ENCODE measurements at places on chromosomes 3 and 15.

DNA sequence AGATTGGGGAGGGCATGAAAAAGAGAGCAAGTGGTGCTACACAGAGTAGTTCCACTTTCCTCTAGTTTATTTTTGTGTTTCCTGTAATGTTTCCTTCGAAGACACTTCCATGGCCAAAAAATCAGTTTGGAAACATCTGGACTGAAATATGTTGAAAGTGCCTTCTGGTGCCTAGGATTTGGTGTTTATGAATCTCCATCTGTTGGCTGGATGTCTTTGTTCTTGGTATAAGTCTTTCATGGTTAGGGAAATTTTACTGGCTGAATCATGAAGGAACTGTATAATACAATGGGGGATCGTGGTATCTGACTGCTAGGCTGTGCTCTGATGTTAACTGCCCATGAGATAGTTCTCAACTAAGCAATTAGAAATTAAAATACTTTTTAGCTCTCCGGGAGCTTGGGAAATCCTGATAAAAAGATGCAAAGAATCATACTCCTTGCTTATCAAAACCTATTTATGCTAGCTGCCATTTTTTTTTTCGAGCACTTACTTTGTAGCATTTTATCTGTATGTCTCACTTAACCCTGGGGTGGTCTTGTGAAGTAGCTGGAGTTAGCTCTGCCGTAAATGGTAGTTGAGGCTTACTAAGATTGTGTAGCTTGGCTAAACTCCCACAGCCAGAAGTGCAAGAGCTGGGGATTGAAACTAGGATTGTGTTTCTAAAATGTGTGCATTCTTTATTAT, 21.9 kb downstream of the AKAP13 start:
- DNase-seq: no peak

DNA sequence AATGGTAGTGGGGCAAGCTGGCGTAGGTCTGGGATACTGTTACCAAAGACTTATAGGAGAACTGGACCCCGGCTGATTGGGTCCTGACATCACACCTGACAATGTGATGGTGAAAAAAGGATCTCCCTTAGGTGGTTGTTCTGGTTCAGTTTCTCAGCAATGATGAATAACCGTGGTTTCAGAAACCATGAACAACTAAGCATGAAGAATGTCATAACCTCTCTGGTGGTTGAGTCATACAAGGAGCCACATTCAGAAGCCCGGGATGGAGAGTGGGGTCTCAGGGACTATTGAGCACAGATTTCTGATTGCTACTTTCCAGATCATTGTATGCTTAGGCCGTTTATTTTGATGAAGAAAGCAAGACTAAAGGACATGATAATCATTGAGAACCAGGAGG, 17.4 kb downstream of the GPR160 start:
- DNase-seq: no peak

DNA sequence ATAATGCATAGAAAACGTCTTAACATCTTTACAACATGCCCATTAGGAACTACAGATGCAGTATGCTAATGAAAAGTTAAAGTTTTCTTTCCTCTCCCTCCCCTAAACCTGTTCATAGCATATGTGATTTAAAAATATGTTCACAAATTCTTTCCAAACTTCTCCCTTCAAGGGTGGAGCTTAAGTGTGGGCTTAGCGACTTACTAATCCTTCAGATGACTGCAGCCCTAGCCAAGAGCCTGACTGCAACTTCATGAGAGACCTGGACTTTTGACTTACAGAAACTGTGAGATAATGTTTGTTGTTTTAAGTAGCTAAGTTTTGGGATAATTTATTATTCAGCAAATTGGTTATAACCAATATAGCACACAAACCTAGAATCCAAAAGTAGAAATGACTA, 22.0 kb upstream of the ANXA2 start:
- no peak for DNase-seq

DNA sequence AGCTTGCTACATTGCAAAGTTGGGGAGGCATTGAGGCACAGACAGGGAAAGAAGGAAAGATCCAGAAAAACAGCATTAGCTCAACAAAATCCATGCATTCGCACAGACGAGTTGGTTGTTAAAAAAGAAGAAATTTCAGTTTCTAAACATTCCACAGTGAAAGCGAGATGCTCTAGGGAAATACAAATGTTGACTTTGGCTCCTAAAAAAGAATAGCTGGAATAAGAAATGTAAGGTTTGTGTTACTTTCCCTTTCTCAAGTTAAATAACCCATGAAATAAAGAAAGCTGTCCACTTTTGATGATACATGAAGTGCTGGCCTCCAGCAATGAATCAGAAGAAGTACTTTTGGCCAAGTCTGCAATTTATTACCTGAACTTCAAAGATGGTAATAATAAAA, 465.1 kb downstream of the ERC2 start:
- no peak for DNase-seq

DNA sequence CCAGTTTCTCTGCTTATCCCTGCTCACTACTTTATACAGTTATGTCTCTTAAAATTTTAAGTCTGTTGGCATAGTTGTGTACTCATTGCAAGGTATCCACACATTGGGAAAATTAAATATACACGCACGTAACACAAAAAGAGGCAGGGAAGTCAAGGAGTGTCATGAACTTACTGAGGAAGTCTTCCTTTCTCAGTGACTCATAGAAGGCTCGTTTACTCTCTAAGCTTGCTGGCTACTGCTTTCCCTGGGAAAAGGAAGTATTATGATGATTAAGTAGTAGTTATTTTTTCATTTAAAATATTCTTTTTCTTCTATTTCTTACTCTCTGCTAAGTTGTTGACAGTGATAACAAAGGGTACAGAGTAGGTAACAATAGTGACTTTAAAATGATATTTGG, 287.3 kb downstream of the UBE2E2 start:
- no peak for DNase-seq
